Posterior cingulate gyrus (tissue), 11 donors: ENCODE measurements at places on chromosomes 4 and X.

DNA sequence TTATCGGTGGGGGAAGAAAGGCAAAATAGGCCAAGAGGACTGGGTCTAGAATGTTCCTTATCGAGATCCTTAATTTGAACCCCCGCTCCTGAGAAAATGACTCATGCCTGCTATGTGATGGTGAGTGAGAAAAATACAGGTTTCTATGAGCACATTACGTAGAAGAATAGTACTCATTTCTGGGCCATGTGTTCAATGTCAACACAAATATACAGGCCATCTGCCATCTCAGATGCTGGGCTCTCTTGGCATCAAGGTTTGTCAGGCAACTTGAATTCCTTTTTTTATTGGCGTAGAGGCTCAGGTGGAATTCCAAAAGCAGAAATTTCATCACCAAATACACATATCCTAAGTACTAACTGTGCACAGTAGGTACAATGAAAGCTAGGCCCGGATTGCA is 81.4 kb upstream of the TRIM2 start:
- DNase-seq = no peak

DNA sequence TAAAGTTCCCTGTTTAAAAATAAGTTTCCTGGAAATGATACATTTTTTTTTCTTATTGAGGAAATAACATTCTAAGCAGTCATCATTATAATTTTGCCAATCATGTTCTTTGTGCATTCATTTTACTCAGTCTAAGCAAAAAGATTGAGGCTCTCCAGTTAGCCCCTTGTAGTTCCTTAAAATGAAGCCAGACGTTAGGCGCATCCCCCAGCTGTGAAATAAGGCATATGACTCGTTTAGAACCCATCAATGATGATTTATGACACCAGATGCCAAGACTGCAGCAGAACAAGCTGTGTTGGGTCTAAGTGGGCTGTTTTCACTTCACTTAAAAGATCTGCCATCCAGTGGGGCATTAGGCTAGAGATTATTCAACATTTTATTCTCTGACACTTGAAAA is 17.0 kb downstream of the PDGFC start:
- DNase-seq = no peak

DNA sequence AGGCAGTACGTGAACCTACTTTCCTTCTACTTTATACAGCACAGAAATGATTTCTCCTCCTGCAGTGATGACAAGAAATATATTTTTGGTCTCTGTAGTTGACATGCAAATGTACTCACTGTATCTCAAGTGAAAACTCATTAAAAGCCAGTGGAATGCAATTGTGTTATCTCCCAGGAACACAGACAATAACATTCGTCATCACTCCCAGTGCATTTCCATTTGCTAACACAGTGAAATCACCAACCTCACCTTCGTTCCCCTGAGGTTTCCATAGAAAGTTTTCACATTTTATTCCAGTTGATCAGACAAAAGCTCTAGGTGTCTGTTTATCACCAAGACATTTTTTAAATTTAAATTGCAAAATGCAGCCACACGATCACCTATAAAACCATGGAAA is 2.5 kb upstream of the SPANXD start:
- no peak for DNase-seq

GRCh38 chr4:112515198-112516065 is 548 bp downstream of the NEUROG2 start:
- DNase-seq = no peak

- DNase-seq = no peak
Observed at GRCh38 chr4:120557372-120557771, 365.2 kb downstream of the PRDM5 start.

DNA sequence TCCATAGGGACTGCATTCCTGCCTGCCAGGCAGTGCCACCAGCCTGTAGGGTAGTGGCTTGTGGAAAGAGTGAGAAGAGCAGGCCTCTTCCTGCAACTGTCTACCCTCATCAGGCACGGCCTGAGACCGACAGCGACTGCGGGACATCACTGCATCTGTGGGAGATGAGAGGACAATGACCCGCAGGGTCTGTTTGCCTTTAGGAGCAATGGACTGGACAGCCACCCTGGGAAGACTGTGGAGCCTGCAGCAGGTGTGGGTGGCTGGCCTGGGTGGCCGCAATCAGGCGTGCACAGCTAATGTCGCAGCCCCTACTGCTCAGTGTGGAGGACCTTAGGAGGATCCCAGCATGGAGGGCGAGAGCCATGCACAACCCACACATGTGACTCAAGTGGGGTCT is 227.9 kb downstream of the PTTG2 start:
- DNase-seq = no peak

DNA sequence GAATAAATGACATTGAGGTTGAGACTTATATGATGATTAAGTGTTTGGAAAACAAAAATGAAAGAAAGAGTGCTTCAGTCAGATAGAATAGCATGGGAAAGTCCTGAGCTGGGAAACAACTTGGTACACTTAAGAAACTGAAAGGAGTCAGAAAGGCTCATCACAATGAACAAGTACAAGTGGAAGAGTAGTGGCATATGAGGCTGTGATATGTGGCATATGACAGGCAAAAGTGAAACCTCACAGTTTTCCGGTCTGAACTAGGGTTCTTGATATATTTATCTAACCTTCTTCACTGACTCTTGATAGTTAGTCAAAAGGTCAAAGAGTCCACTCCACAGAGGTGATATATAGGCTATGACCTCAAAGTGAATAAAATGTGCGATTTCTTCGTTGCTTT is 537.1 kb upstream of the CXorf51A start:
- no peak for DNase-seq

DNA sequence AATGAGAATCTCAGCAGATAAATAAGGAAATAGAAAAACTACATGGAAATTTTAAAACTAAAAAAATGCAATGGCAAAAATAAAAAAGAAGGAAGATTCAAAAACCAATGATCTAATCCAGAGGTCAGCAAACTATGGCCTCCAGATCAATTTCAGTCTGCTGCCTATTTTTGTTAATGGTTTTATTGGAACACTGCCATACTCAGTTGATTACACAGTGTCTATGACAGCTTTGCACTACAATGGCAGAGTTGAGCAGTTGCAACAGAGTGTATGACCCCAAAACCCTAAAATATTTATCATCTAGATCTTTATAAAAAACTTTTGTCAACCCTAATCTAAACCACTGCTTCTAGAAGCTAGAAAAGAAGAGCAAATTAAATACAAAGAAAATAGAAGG is 170.3 kb downstream of the RAB28 start:
- DNase-seq = no peak

GRCh38 chr4:167885071-167885470 is 207.3 kb upstream of the ANXA10 start:
- no peak for DNase-seq

GRCh38 chr4:93879919-93880318 is 51.4 kb downstream of the ATOH1 start:
- no peak for DNase-seq

GRCh38 chrX:42460706-42461105 is 317.3 kb downstream of the PPP1R2C start:
- no peak for DNase-seq

GRCh38 chr4:118850488-118851173 is 14.7 kb upstream of the SEC24D start:
- DNase-seq = no peak

DNA sequence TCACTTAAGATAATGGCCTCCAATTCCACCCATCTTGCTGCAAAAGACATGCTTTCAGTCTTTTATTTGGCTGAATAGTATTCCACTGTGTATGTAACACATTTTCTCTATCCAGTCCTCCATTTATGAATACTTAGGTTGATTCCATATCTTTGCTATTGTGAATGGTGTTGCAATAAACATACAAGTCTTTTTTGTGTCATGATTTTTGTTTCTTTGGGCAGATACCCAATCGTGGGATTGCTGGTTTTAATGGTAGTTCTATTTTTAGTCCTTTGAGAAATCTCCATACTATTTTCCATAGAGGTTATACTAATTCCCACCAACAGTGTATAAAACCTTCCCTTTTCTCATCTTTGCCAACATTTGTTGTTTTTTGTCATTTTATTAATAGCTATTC is 180.9 kb downstream of the SMIM20 start:
- no peak for DNase-seq

DNA sequence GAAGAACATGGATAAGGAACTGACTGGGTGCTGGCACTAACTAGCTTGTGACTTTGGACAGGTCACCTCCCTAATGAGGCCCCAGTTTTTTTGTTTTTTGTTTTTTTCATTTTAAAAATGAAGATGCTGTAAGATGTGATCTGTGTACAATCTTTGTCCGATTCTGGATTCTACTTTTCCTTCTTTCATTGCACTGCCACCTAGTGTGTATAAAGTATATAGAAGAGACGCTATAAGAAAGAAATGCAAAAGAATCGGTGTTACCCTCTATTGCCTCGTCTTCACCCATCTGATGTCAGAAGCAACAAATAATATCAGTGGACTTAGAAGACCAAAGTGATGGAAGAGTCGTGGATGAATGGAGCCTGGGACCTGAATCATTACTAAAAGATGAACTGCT is 58.6 kb upstream of the P2RY10 start:
- no peak for DNase-seq

DNA sequence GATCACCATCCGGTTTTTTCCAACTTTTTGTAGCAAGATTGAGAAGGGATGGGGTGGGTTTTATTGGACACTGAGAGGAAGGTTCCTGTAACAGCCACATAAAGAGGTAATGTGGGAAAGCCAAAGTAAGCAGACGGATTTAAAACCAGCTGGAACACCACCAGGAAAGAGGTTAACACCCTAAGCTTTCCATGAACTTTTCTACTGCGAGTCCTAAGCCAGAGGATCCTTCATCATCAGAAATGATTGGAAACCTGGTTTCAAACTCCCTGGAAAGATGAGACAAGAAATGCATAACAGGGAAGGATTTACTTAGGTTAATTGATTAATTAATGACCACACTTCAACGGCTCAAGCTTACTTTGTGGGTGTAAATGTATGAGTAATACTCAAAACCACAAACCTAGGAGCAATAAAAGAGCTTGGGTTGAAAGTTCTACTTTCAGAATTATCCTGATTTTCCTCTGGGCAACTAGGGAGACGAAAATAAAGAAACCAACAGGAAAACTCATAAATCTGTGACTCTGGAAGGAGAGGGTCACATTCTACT is 91.5 kb downstream of the COX18 start:
- DNase-seq = no peak

DNA sequence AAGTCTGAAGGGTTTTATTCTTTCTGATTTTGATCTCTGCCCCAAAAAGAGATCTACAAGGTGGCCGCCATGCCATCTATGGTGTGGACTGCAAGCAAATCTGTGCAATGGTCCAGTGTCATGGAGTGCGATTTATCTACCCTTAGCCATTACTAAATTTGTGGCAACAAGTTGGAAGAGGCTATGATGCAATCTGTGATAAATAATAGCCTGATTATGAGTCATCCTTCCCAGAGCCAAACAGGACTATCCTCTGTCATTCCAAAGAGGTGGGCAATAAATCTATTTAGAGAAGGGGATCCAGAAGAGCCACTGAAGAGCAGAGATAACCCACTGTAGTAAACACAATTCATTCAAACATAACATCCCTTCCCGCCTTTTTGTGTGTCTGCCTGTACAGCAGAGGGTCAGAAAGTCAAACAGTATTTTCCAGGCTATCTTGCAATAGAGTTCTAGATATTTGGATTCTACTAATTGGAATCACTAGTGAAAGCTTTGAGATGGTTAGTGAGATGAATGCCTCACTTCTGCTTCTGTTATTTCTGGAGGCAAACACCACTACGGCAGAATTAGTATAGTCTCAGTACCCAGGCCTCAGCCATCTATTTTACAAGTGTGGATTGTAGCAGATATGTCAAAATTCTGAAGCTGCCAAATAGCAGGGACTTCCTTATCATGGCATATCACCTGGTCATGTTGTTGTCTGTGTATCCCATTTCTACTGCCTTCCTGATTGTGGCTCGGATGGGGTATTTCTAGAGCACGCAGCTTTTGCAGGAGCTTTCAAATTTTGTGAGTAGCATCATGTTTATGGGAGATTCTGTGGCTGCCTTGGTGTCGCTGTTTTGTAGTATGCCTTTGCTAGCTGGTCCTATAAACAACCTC is 192.0 kb downstream of the SMIM20 start:
- no peak for DNase-seq

GRCh38 chr4:6699903-6700302 is 6.2 kb downstream of the S100P start:
- DNase-seq = no peak

DNA sequence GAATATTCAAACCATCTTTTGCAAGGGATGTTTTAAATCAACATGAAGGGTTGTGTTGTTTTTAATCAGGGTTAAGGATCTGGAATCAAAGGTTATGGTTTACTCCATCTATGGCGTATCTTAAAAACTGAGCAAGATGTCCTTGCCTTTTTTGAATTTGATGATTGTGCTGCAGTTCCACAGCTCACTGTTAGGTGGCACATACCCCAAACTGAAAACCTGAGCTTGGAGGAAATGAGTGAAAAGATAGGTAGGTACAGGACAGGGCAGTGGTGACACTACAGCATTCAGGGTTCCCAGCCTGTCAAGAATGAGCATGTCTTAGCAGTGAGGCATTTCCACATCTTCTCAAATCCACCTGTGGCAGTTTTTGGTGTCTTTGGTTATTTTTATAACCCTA is 13.1 kb upstream of the EOLA1 start:
- no peak for DNase-seq

- DNase-seq = no peak
Observed at GRCh38 chrX:75276666-75277065, 2.8 kb downstream of the UPRT start.

DNA sequence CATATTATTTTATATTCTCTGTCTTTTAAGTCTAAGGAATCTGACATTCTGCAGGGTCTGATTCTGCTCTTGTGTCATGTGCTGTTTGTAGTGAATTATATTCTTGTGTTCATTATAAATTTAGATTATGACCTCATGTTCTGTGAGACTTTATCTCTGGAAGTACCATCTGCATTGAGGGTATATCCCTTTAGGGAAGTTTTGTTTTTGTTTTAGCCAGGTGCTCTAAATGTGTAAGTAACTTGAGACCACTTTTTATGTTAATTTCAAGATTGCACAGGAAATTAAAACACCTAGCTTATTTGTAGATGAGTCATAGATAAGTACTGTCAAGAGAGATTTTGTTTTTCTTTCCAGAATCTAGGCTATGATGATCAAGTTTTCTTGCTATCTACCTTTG is 35.0 kb upstream of the DKK2 start:
- DNase-seq = no peak

- DNase-seq = peak; percentile 30
Observed at GRCh38 chr4:42151568-42152506, 618 bp downstream of the BEND4 start.

GRCh38 chrX:133670383-133670782 is 255.1 kb upstream of the GPC4 start:
- no peak for DNase-seq

GRCh38 chrX:153984351-153985178 is 12.0 kb downstream of the TMEM187 start:
- DNase-seq = no peak

GRCh38 chr4:16837475-16837874 is 61.0 kb downstream of the LDB2 start:
- no peak for DNase-seq

DNA sequence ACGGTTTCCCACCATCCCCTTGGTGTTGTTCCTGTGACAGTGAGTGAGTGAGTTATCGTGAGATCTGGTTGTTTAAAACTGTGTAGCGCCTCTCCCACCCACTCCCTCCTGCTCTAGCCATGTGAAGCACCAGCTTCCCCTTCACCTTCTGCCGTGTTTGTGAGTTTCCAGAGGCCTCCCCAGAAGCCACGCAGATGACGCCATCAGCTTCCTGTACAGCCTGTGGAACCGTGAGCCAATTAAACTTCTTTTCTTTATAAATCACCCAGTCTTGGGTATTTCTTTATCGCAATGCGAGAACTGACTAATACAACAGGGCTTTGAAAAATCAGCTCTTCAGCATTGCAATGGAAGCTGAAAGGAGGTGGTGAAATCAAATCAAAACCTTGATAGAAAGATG is 50.0 kb downstream of the FGFBP1 start:
- no peak for DNase-seq
